Stimulated activated CD8-positive, alpha-beta memory T cell treated with anti-CD3 and anti-CD28 coated beads, Interleukin-4, amount 100 ng/mL, for 1 hour (primary cell): ENCODE measurements at places on chromosomes 5 and 9.

DNA sequence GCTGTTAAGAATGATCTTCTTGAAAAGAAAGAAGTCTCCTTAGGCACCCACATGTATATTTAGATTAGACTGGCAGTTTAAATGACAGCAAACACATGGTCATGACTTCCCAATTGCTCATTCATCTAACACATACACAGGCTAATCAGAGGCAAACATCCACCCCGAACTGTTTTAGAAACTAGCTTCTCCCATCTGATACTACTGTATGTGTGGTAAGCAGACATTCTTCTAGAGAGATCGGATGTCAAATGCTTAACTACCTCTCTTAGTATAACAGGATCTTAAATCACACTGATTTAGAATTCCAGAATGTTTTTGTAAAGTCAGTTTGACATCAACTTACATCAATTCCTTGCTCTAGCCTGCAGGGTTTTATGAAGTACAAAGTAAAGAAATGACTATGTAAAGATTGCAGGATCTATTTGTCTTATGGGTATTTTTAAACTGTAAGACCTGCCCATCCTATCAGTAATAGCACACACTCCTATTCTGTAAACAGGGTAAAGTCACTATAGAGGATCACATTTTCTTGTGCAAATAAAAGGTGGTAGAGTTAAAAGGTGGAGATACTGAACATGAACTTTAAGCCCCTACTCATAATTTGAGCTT is 239.7 kb downstream of the MLLT3 start:
- DNase-seq = no peak

- peak; percentile 42 for DNase-seq
Measured at GRCh38 chr5:159341906-159342310, 11.6 kb upstream of the IL12B start.

DNA sequence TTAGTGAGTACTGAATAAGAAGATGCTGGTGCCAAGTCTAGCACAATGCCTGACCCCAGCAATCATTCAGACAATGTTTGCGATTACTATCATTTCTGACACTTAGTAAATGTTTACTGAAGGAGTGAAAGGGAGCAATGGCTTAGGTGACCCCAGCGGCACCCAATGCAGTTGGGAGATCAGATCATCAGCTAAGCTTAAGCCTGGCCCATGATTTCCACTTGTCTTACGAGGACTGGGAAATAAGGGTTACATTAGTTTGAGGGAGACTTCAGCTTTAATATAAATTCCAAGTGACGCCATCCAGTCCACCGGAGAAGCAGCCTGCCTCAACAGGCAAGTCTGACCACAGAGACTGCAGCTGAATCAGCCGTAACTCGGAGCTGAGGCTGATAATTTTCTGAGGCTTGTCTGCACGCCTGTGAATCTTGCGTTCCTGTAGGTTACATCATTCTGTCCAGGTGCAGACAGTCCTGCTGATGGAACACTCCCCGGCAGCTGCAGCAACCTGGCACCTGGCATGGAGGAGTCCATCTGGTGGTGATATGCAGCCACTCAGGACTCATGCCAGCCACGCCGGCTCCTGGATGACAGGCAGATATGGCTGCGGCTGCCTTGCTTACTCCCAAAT is 34.9 kb upstream of the FGF1 start:
- DNase-seq = no peak

GRCh38 chr5:80389580-80389979 is 18.3 kb upstream of the ZFYVE16 start:
- DNase-seq = no peak

GRCh38 chr5:34034534-34035327 is 8.3 kb downstream of the C1QTNF3 start:
- no peak for DNase-seq

DNA sequence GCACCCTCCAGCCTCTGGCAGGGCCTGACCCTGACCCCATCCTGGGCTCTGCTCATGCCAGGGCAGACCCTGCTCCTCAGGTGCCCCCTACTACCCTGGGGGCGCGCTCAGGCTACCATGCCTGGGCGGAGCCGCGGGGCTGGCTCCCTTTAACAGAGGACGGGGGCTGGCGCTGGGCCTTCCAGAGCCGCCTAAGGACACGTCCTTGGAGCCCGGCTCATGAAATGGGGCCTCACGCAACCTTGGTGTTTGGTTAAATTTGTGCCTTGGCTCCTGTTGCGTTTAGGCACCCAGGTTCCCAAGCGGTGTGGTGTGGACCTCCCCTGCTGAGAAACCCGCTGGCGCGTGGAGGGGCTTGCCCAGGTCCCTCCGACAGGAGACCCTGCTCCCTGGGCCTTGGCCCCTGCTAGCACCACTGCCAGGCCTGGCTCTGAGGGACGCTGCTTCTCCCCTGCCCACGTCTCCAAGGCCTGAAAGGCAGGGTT is 3.4 kb upstream of the EHMT1 start:
- no peak for DNase-seq

- DNase-seq = no peak
Measured at GRCh38 chr5:82754036-82754746, 323.0 kb downstream of the TMEM167A start.

GRCh38 chr5:76660360-76660759 is 37.2 kb upstream of the F2RL2 start:
- DNase-seq = no peak

- no peak for DNase-seq
Measured at GRCh38 chr5:56147659-56148230, 85.4 kb downstream of the ANKRD55 start.

GRCh38 chr9:86454701-86455615 is 100.7 kb upstream of the TUT7 start:
- no peak for DNase-seq

- DNase-seq = no peak
Measured at GRCh38 chr5:34507933-34508332, 148.2 kb upstream of the RAI14 start.

GRCh38 chr5:109697339-109697738 is 7.6 kb downstream of the MAN2A1 start:
- DNase-seq = no peak

GRCh38 chr9:107688728-107689127 is 199.2 kb upstream of the KLF4 start:
- no peak for DNase-seq

- no peak for DNase-seq
Measured at GRCh38 chr5:130627145-130627544, 537.9 kb downstream of the HINT1 start.

- DNase-seq = no peak
Measured at GRCh38 chr9:110599468-110599867, 19.9 kb upstream of the SVEP1 start.
